ENCODE measurements at places on chromosomes 7 and 10.

DNA sequence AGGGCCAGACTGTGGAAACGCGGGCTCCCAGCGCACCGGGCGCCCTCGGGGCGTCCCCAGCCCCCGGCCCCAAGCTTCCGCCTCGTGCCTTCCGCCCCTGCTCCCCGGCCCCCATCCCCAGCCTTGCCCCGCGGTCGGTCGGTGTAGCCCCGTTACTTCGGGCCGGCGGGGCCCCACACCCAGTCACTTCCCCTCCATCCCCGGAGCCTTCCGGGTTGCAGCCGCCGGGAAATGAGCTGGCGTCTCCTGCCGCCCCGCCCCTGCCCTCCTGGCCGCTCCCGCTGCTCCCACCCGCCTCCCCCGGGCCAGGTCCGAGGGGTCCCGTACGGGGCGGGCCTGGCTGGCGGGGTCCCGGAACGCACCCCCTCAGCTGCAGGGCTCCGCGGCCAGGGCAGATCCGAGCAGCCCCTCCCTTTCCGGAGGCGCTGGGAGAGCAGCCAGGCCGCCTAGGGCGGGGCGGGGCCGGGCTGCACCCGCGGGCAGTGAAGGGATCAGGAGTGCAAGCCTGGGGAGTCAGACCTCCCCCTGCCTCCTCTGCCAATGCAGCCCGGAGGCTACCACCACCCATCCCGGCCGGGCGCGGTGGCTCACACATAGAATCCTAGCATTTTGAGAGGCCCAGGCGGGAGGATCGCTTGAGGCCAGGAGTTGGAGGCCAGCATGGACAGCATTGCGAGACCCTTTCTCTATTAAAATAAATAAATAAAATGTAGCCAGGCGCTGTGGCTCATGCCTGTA lies 709 bp downstream of the ARPC1B start:
- no peak for DNase-seq

- no peak for DNase-seq
Measured at GRCh38 chr7:78234634-78235033, 436.1 kb downstream of the PHTF2 start.

- DNase-seq, result no peak
Measured at GRCh38 chr10:116925056-116925455, 75.8 kb downstream of the ENO4 start.

DNA sequence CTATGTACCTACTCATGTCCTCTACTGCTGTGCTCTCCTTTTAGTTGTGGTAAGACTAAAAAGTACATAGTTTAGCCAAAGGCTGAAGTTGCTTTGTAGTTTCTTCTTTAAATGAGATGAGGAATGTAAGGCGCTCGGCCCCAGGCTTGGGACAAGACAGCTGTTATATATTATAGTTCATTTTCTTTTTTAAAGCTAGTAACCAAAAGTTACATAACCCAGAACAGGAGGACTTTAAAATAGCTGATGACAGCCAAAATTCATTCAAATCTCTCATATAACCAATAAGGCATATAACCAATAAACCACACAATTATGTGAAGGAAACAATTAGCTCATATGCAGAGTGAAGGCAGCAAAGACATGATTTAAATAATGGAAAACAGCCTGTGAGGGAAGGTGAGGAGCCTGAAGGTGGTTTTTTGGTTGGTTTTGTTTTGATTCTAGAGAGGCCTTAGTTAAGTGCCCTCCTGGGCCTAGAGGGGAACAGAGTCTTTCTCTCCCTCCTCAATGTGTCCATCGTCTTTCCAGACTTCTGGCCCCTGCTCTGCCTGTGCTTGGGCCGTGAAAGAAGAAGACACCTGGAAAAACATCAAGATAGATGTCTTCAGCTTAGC lies 35.8 kb downstream of the SLC26A4 start:
- no peak for DNase-seq

GRCh38 chr10:6296828-6297251 lies 94.1 kb downstream of the PFKFB3 start:
- DNase-seq, result no peak

GRCh38 chr7:157682064-157682945 lies 345.5 kb downstream of the DNAJB6 start:
- DNase-seq, result no peak

DNA sequence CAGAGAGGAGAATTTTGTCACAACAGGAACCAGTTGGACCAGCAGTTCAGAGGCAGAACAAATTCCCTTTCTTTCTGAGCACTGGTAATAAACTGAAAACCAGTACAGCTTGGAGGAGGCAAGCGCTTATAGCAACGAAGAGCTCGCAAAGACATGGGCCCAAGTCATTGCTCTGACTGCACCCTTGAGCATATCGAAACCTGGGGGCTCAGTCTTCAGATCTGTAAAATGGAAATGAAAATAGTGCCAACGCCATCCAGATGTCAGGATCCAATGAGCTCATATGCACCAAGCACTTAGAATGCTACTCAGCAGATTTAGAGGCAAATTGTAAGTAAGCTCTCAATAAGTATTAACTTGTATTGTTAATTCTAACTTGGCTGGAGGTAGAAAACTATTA lies 14.4 kb upstream of the CALU start:
- no peak for DNase-seq

- no peak for DNase-seq
Measured at GRCh38 chr7:157660971-157661610, 324.3 kb downstream of the DNAJB6 start.

- no peak for DNase-seq
Measured at GRCh38 chr7:111098011-111098925, 7.3 kb downstream of the LRRN3 start.

GRCh38 chr7:136275794-136276193 lies 298.6 kb upstream of the MTPN start:
- no peak for DNase-seq

GRCh38 chr10:112616647-112617046 lies 169.6 kb downstream of the VTI1A start:
- DNase-seq, result no peak

GRCh38 chr10:36675458-36675880 lies 449.9 kb upstream of the ANKRD30A start:
- DNase-seq, result no peak

DNA sequence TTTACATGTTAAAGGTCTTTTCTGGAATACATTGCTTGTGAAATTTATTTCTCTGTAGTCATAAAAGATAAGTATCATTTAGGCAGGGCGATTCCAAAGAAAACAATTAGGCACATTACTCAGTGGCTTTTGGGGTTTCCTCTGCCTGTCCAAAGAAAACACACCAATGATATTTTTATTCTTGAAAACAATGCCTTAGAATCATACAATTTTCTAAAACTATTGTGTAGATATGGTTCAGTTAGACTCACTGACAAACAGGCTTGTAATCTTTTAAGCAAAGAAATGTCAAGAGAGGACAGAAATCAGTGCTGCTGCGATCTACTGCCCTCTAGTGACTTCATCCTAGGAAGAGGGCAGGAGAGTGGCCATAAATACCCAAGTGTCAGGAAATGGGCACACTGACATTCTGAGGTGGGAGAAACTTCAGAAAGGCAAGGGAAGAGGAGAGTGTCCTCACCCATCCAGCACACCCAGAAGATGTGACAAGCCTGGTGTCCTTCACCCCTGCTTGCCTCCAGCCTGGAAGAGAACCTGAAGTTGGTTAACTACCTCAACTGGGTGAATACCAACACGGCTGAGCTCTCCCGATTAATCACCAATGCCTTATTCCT lies 120.5 kb downstream of the GALNT11 start:
- no peak for DNase-seq

- DNase-seq, result no peak
Measured at GRCh38 chr10:27474741-27475140, 29.4 kb upstream of the RAB18 start.

GRCh38 chr7:154781369-154782303 lies 221.3 kb downstream of the PAXIP1 start:
- no peak for DNase-seq

- no peak for DNase-seq
Measured at GRCh38 chr10:28551086-28551485, 18.2 kb downstream of the WAC start.

GRCh38 chr7:36145686-36146085 lies 7.4 kb upstream of the EEPD1 start:
- DNase-seq, result no peak

- DNase-seq, result no peak
Measured at GRCh38 chr7:96832092-96832662, 122.5 kb upstream of the SEM1 start.

GRCh38 chr10:5525561-5526341 lies 990 bp downstream of the CALML3 start:
- no peak for DNase-seq

GRCh38 chr10:132056663-132057062 lies 9.1 kb upstream of the JAKMIP3 start:
- DNase-seq, result no peak

- no peak for DNase-seq
Measured at GRCh38 chr7:111266613-111267012, 175.7 kb downstream of the LRRN3 start.

GRCh38 chr7:101869026-101869900 lies 51.8 kb downstream of the CUX1 start:
- DNase-seq, result no peak

- DNase-seq, result no peak
Measured at GRCh38 chr7:105614341-105614840, 33.1 kb upstream of the EFCAB10 start.

DNA sequence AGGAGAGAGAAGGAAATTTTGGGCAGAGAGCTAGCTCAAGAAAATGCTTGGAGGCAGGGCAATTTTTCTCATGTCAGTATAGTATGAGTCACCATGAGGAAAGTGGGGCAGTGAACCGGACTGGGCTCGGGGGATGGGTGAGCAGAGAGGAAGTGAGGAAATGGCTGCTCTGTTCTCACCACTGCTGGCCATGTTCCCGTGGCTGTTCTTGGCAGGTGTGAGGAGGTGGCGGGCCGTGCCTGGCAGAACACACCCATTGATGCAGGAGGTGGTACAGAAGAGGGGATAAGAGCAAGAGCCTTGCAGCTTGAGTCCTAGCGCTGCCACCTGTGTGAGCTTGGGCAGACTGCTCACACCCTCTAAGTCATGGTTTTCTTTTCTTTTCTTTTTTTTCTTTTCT lies 304.4 kb upstream of the LYZL1 start:
- no peak for DNase-seq

- no peak for DNase-seq
Measured at GRCh38 chr7:138212314-138212713, 136.1 kb downstream of the AKR1D1 start.

DNA sequence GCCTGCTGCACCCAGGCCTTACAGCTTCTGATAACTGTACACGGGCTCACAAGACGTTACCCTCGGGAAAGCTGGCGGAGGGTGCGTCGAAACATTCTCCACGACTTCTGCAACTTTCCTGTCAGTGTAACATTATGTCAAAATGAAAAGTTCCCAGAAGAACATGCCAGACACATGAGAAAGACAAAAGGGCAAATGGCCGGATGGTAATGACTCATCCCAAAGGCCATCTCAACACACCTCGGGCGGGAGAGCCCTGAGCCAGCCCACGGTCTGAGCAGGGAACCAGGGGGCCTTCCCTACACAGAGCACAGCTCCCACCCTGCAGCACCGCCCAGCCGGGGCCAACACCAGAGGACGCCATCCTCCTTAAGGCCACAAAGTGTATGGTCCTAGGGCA lies 118.7 kb downstream of the MAD1L1 start:
- DNase-seq, result no peak

DNA sequence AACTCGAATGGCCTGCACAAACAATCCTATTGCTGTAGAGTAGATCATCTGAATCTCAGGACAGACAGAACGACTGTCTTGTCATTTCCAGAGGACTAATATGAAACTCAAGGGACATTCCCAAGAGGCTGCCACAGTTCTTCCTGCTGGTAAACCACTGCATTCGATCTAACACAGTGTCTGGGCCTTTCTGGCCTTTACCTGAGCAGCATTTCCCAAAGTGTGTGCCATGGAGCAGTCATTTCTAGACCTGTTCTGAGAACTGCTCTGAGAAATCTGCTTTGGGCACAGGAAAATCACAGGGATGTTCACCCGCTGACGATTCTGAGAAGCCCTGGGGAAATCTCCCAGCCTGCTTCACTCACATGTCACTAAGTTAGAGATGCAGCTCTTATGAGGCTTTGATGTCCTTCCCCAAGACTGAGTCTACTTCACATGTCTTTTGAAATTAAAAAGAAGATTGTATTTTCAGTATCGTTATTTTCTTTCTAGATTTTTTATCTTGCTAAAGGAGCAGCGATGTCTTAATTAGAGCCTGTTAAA lies 18.4 kb downstream of the GPNMB start:
- no peak for DNase-seq

DNA sequence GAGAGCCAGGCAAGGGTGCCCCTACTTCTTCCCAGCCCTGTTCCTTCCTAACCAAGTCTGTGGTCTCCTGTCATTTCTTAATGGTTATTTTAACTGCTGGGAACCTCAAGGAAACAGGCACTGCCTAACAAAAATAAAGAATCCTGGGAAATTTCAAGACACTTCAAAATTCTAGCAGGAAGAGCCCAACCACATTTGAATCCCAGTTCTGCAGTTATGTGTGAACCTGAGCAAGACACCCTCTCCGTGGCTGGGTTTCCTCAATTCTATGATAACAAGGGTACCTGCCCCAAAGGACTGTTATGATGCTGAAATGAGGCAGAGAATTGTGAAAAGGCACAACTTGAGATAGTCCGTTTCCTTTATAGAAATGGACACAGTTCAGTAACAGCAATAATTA lies 36.2 kb upstream of the DUSP5 start:
- no peak for DNase-seq

DNA sequence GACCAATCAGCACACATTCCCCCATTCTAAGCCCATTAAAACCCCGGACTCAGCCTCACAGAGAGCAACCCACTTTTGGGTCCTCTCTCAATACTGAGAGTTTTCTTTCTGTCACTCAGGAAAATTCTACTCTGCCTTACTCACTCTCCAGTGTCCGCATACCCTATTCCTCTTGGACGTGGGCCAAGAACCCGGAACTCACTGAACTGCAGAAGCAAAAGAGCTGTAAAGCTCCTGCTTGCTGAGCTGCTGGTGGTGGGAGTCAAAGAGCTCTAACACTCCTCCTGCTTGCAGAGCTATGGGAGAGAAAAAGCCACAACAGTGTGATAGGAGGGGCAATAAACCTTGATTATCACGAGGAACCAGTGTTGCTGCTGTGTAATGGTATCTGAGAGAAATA lies 386.9 kb downstream of the POM121L12 start:
- DNase-seq, result no peak

GRCh38 chr7:87032604-87033339 lies 26.7 kb downstream of the ELAPOR2 start:
- no peak for DNase-seq

DNA sequence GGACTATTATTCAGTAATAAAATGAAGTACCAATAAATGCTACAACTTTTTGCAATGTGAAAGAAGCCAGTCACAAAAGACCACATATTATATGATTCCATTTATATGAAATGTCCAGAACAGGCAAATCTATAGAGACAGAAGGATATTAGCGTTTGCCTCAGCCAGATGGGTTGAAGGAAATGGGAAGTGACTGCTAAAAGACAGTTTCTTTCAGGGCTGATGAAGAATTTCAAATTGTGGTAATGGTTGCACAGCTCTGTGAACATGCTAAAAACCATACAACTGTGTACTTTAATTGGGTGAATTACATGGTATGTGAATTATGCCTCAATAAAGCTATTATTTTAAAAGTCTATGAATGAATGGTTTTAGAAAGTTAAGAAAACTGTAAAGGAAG lies 23.9 kb upstream of the REEP3 start:
- no peak for DNase-seq

All from stimulated activated CD8-positive, alpha-beta memory T cell treated with anti-CD3 and anti-CD28 coated beads, Interleukin-2, amount 100 ng/mL, for 1 hour (primary cell).